NCI-H187 treated with DMSO at 0.1 percent for 48 hours (cell line): ENCODE measurements at places on chromosomes 7 and 10.
A peak's percentile ranks its signal among the peaks of the same experiment; 100 is the strongest.

- DNase-seq = no peak
Observed at GRCh38 chr10:49419005-49419404, 23.1 kb upstream of the DRGX start.

- no peak for DNase-seq
Observed at GRCh38 chr10:89269433-89270152, 18.0 kb upstream of the LIPA start.

- DNase-seq = no peak
Observed at GRCh38 chr7:47670729-47671128, 88.8 kb upstream of the TNS3 start.

- no peak for DNase-seq
Observed at GRCh38 chr7:132343199-132343598, 233.1 kb downstream of the PLXNA4 start.

DNA sequence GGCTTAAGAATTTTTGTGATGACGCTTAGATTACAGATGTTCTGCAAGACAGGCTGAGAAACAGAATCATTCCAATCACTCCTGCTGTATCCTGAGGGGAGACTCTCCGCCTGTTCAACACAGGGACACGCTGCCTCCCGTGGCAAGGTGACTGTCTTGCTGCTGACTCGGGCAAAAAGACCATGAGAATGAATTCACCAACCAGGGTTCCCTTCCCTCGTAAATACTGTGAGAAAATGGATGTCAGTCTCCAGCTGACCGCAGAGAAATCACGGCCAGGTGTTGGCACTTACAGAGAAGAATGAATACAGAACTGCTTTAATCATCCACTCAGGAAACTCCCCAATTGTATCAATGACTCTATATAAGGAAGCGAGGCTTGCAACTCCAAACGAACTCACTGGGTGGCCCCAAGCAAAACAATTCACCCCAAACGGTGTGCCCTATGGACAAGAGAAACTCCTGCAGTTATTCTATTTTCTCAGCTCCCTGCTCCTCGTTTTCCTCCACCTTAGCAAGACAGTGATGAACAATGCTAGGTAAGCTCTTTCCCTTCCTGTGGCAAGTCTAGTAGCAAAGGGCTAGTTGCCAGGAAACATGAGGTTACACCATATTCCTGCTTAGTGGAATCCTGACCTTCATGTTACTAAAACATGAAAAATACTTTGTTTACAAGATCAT lies 22.8 kb downstream of the GNA12 start:
- DNase-seq = peak; percentile 73

DNA sequence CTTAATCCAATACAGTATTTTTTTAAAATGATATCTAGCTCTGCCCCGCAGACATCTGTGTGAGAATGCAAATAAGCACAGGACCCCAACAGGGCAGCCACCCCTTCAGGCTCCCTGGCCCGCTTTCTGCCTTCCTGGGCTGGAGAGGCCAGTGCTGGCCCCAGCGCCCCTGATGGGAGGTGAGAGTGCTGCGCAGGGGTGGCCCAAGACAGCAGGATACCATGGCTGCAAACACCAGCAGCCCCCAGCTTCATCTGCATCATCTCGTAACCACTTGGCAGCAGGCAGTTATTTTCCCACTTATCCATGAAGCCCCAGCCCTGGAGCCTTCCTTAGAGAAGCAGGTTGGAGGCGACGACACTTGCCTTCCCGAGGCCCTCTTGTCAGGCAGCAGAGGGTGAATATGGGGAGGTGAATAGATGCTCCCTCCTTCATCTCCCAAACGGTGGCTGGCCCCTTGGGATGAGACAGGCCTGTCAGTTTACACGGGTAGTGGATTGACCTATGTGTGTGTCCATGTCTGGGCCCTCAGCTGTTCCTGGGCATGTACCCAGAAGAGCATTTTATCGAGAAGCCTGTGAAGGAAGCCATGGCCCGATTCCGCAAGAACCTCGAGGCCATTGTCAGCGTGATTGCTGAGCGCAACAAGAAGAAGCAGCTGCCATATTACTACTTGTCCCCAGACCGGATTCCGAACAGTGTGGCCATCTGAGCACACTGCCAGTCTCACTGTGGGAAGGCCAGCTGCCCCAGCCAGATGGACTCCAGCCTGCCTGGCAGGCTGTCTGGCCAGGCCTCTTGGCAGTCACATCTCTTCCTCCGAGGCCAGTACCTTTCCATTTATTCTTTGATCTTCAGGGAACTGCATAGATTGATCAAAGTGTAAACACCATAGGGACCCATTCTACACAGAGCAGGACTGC lies 71.2 kb downstream of the ALOX5 start:
- no peak for DNase-seq

DNA sequence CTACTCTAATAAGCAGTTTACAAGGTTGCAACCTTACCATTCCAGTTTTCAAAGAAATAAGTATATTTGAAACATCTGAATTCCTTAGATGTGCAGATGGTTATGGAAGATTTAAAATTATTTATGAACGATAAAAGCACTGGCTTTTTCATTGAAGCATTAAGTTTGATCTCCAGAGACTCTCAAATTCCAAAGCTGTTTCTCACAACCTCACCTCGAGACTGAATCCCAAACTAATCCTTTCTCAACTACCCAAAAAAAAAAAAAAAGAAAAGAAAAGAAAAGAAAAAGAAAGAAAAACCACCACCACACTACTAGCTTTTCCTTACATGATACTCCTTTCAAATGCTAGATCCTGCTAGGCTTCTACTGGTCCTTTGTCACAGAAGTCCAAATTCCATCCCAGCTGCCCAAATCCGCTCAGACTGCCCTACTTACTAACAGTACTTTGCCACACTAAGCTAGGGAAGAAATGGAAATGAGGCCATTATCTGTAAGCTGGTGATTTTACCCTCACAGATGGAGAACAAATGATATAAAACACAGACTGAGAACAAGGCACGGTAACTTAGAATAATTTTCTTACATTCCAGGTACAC lies 100.6 kb upstream of the CDK1 start:
- no peak for DNase-seq

DNA sequence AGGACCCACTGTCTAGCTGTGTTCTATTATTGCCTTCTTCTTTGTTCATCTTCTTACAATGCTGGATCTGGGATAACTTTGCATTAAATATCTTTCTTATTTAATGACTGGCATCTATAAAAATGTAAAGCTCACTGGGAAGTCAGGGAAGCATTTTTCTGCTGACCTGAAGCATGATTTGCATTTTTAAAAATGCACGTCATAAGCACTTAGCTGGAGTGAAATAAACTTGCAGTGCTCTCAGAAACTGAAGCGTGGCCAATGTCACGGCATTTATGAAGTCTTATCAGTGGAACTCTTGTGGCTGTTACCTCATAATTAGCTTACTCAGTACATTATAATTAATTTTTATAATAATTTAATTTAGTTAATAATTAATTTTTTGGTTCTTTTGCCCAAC lies 59.1 kb downstream of the FRMD4A start:
- no peak for DNase-seq

GRCh38 chr7:149569025-149569725 lies 71.6 kb upstream of the ZNF746 start:
- no peak for DNase-seq

DNA sequence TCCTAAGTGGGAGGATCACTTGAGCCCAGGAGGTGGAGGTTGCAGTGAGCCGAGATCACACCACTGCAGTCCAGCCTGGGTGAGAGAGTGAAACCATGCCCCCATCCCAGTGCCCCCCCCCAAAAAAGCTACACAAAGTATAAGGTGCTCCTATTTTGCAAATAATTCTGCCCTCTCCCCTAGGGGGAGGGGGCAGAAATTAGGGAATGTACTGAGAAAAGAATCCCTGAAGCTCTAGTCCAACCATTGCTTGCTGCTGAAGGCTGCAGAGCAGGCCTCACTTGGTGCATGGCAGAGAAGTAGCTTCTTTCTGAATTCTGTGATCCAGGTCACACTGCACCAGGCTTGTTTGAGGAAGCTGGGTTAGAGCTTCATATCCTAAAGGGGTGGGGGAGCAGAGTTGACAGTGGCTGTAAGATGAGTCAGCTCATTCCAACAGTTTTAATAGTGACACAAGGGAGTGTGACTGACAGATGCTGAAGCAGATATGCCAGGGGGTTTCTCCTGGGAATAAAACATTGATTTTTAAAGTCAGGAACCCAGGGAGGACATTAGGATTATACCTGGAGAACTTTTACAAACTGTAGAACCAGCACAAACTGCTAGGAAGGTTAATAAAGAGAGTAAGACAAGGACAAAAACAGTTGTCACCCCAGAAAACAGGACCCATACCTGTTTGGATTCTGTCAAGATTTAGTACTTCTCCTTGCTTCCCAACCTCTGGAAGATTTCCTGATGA lies 32.8 kb upstream of the STRIP2 start:
- DNase-seq = no peak

DNA sequence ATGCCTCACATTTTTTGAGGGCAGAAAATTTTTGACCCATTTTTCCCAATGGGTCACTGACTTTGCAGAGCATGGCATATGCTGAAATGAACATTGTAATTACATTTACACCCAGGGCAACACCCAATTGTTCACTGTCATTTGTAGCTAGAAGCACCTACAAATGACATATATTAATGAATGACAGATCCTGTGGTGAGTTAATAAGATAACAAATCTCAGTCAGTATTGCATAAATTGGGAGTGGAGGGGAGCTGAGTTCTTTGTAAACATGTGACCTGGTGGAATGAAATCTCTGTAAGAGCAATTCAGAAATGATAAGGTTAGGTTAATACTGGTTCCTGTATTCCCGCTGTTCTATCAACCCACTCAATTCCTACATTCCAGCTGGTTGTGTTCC lies 255.1 kb upstream of the LRRN3 start:
- DNase-seq = no peak

GRCh38 chr7:126211875-126212274 lies 1040.9 kb downstream of the GRM8 start:
- DNase-seq = no peak

GRCh38 chr7:4998910-4999309 lies 39.9 kb upstream of the MMD2 start:
- DNase-seq = no peak

DNA sequence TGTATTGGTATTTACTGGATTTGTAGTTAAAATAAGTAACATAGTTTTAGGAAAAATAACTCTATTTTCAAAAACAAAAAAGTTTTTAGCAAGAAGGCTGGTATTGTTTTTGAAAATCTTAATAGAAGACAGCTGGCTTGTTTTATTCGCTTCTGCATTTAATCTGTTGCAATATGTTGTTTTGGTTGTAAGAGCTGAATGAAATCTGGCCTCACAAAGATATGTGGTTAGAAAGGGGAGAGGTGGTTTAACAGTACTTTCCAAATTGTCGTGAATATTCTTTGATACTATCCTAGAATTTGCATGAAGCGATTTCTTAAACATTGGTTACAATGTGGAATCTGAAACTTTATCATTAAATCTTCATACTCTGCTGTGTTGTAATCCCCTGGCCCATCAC lies 355.9 kb upstream of the FZD8 start:
- DNase-seq = no peak

DNA sequence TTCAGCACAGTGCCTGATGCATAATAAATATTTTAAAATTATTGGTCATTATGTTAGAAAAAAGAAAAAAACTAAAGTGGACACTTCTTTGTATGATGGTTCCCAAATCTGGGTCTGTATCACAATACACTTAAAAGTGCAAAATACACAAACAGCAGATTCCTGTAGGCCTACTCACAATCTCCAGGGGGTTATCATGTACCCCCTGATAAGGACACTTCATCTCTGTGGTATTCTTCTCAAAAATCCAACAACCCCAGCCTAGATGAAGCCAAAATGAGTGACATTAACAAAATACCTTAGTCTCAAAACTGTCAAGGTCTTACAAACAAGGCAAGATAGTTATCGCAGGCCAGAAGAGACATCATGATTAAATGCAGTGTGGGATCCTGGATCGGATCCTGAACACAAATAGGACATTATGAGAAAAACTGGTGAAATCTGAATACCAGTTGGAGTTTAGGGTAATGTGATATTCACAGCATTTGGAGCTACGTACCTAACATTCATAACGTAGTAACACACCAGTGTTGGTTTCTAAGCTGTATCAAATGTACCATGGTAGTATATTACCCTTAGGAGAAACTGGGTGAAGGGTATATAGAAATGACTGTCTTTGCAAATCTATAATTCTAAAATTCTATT lies 45.2 kb downstream of the NSUN6 start:
- no peak for DNase-seq

DNA sequence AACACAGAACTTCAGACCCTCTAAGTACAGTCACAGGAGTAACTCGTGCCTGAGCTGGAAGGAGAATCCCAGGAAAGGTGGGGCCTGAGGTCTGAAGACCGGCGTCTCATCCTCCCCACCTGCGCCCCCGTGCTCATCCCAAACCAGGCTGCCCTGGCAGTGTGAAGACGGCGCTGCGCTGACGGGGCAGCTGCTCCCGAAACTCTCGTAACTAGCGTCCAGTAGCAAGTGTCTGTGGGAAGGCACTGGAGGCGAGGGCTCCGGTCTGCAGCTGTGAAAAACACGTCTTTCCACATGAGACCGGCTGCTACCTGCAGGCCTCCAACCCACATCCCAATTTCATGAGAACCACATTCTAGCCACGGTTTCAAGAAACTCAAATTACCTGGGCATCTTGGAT lies 136.6 kb upstream of the RNF32 start:
- DNase-seq = no peak

DNA sequence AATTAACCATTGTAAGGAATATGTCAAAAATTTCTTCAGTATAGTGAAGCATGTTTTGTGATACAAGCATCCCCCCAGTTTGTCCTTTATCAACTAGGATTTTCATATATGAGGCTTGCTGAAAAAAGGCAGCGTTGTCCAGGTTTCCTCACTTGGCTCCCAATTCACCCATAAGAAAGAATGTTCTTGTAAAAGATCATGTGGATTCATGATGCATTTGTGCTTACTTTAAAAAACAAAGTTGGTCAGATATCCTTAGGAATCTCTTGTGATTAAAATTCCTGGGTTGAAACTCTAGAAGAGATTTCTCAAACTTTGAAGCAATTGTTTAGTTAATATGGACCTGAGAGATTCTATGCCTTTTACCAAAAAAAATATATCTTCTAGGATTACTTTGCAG lies 181.8 kb downstream of the KIAA1217 start:
- no peak for DNase-seq

- DNase-seq = no peak
Observed at GRCh38 chr10:61321041-61321857, 131.9 kb downstream of the TMEM26 start.

GRCh38 chr7:32299133-32299702 lies 191.0 kb downstream of the LSM5 start:
- no peak for DNase-seq

DNA sequence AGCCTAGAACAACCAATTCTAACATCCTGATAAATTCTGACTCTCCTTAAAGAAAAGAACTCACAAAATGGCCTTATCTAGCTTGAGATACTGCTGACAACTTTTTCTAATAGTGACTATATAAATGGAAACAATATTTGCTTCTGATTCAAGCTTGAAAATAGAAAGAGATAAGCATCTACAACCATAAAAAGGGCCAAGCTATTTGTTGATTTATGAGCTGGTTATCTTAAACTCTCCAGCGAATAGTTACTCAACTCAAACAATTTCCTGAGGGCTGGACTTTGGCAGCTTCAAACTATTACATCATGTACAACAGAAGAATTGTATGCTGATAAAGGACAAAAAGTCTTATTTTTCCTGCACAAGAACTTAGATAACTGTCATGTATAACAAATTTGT lies 4.6 kb downstream of the USP54 start:
- DNase-seq = no peak

- peak; percentile 56 for DNase-seq
Observed at GRCh38 chr7:141975806-141976523, 2.4 kb upstream of the TAS2R38 start.

GRCh38 chr7:70316745-70317144 lies 718.5 kb downstream of the AUTS2 start:
- no peak for DNase-seq
